ENCODE measurements at places on chromosomes 6 and 20. TPM values are rescaled to one million over a fixed set of nuclear protein-coding genes. Genes with fewer than 3 reads are reported as not detected.

DEFB116 gene
- polyA plus RNA-seq: not detected

HCK gene
- 4.0 TPM for polyA plus RNA-seq

PPP1R14C gene
- 0.38 TPM for polyA plus RNA-seq

GPX5 gene
- not detected for polyA plus RNA-seq

VGLL2 gene
- not detected for polyA plus RNA-seq

PGC gene
- polyA plus RNA-seq: 1.1 TPM

OLIG3 gene
- polyA plus RNA-seq: not detected

TRDN gene
- 0.03 TPM for polyA plus RNA-seq

BACH2 gene
- polyA plus RNA-seq: 0.63 TPM

SIGLEC1 gene
- 4.5 TPM for polyA plus RNA-seq

DEFB132 gene
- polyA plus RNA-seq: not detected

C6orf163 gene
- polyA plus RNA-seq: not detected

DNA sequence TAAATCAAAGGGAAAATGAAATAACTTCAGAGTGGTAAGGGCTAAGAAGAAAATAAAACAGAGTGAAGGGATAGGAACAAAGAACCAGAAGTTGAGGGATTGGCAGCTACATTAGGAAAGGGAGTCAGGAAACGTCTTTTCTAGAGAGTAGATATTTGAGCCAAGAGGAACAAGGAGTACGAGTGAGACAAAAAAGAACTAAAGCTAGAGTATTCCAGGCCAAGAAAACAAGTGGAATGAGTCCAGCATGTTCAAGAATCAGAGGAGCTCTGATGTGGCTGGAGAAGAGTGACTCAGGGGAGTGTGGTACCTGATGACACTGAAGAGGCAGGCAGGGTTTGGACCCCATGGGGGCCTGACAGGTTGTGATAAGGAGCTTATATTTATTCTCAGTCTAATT lies 66.3 kb downstream of the CEP162 start:
- no peak for DNase-seq
- no peak overlapping the region for H3K27ac ChIP-seq
- H3K27me3 ChIP-seq: no peaks in the 10 kb centered on the region
- H3K4me3 ChIP-seq: no peak overlapping the region
- H3K36me3 ChIP-seq: no peaks in the 10 kb centered on the region

DNA sequence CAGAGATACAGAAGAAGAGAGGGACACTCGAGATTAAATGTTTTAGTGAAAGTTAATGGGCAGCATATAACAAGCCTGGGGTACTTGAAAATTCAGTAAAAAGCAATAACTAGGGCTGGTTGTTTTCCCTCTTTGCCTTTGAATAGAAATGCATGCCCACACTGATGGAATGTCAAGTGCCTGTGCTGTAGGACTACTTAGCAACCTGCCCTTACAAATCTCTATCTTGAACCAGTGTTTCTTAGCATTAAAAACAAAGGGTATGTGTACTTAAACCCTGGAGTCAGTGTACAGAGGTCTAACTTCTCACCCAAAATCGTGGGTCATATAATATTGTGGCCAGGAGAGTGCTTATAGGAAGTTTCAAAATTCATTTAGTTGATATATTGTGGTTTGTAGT lies 37.1 kb downstream of the RNF144B start:
- no peaks in the 10 kb centered on the region for H3K27me3 ChIP-seq
- no peak overlapping the region for H3K4me3 ChIP-seq
- H3K36me3 ChIP-seq: no peaks in the 10 kb centered on the region
- H3K27ac ChIP-seq: no peak overlapping the region

GRCh38 chr6:161192636-161193411 lies 81.0 kb downstream of the AGPAT4 start:
- no peak for DNase-seq
- no peak overlapping the region for H3K27ac ChIP-seq
- H3K4me1 ChIP-seq: no peaks in the 10 kb centered on the region
- H3K4me3 ChIP-seq: no peak overlapping the region

- H3K4me3 ChIP-seq: no peak overlapping the region
- no peaks in the 10 kb centered on the region for H3K4me1 ChIP-seq
- H3K27ac ChIP-seq: no peak overlapping the region
- no peak for DNase-seq
- no peaks in the 10 kb centered on the region for H3K36me3 ChIP-seq
Measured at GRCh38 chr6:47319867-47320266, 10.2 kb upstream of the TNFRSF21 start.

GRCh38 chr20:53569606-53570307 lies 23.9 kb downstream of the ZNF217 start:
- H3K27ac ChIP-seq: no peak overlapping the region
- DNase-seq: no peak
- H3K36me3 ChIP-seq: no peaks in the 10 kb centered on the region
- no peaks in the 10 kb centered on the region for H3K27me3 ChIP-seq

DNA sequence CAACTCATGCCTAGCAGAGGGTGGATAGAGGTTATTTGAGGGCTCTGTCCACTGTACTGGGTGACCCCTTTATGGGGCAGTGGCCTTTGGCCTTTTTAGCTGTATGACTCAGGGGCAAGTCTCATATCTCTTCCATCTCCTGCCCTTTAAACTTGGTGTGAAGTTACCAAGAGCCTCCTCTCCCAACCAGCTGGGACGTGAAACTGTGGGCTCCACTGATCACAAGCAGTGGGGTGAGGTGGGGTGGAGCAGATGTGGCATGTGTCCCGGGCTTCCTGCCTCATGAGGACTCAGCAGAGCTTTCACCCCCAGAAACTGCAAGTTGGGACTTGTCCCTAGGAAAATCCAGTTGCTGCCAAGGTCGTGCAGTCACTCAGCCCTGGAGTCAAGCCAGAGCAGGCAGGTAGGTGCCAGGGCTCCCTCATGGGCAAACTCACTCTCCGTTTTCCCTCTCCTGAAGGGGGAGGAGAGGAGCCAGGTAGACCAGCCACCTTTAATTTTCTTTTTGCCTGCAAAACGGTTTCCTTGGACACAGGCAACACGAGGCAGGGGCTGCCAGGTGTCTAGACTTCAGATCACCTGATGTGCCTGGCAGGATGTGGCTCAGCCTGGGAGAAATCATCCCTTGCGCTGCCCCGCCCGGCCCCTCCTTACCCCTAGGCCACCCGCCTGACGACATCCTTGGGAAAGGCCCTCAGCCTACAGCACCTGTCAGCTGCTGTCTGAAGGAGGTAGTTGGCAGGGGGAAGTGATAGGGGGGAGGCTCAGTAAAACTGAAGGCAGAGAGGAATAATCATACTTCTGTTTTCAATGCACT lies 4.0 kb downstream of the CDKN1A start:
- no peaks in the 10 kb centered on the region for H3K27me3 ChIP-seq
- H3K4me1 ChIP-seq: no peaks in the 10 kb centered on the region
- H3K27ac ChIP-seq: no peak overlapping the region
- DNase-seq: no peak
- H3K4me3 ChIP-seq: no peak overlapping the region
- H3K36me3 ChIP-seq: peaks cover 3% of the 10 kb centered on the region

- H3K4me3 ChIP-seq: no peak overlapping the region
- no peaks in the 10 kb centered on the region for H3K36me3 ChIP-seq
- peaks cover 1% of the 10 kb centered on the region for H3K4me1 ChIP-seq
- no peaks in the 10 kb centered on the region for H3K27me3 ChIP-seq
- DNase-seq: no peak
- no peak overlapping the region for H3K27ac ChIP-seq
Measured at GRCh38 chr6:71499667-71500066, 211.1 kb downstream of the OGFRL1 start.

DNA sequence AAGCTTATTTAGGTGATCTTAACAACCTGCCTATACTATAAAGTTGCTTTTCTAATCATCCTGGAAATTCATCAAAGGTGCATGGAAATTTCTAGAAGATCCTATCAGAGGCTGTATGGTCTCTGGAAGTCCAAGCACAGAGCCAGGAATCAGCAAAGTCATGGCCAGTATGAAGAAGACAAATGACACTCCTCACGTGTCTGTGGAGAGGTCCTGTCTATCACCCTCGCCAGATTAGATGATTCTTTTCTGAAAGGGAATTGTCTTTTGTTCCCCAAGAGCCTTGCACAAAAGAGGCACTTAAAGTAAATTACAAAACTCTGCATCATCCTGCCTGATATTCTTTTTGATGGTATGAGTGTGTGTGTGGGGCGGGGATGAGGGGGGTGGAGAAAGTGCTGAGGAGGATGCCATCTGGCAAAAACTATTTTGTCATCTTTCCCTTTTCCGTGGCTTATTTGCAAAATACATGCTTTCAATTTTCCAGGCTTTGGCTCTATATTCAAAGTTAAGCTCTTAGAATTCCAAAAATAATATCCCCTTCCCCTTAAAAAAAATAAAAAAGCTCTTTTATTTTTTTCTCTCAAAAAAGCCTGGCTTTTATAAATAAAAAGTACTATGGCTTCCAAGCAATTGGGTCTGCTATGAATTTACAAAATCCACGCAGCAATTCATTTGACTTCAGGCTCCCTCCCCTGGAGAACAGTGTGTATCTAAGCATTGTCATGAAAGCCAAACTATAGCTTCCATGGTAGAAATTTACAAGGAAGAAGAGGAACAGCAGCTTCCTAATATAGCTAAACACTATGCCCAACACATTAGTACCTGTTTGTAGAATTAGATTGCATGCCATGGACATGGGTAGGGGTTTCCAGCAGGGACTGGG lies 185.2 kb upstream of the ARG1 start:
- H3K27me3 ChIP-seq: no peaks in the 10 kb centered on the region
- H3K4me1 ChIP-seq: no peaks in the 10 kb centered on the region
- H3K27ac ChIP-seq: no peak overlapping the region
- DNase-seq: no peak

DNA sequence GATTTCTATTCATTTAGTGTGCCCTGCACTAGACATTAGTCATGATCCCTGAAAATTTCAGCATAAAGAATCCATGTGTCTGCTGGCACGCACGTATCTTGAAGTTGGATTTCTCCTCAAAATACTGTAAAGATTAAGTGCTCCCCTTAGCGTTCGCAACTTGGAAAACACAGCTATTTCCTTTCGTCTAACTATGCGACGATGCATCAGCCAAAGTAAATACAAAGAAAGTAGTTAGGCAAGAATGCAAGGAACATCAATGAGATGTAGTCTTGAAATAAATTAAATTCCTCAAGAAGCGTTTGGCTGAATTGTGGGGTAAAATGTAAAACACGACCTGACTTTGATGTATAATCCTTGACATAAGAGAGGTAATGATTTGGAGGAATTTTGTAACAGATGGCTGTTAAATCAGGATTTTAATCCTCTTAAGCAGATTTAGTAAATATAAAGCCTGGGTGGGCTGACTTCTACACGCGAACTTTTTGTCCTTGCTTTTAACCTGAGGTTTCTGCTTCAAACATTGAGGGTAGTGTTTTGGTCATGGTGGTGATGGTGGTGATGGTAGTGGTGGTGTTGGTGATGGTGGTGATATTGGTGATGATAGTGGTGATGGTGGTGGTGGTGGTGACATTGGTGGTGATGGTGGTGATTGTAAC lies 88.2 kb downstream of the FOXF2 start:
- no peaks in the 10 kb centered on the region for H3K36me3 ChIP-seq
- no peak overlapping the region for H3K27ac ChIP-seq
- no peaks in the 10 kb centered on the region for H3K27me3 ChIP-seq
- no peak for DNase-seq
- no peaks in the 10 kb centered on the region for H3K4me1 ChIP-seq

DNA sequence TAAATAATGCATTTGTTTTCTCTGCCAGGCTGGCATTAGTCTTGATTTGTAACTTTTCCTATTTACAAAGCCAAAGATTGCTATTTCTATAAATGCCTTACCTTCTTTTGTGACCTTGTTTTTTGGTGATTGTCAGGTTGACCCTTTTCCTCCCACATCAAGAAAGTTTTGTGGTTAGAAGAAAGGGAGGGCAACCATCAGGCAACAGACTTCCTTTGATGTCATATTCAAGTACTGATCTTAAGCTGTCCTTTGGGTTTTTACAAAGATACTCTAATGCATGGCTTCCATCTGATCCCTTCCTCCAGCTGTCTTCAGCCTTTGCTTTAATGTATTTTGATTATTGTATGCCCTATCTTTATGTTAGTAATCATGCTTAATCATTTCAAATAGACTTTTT lies 23.9 kb downstream of the RNF217 start:
- no peaks in the 10 kb centered on the region for H3K4me1 ChIP-seq
- no peak overlapping the region for H3K4me3 ChIP-seq
- H3K36me3 ChIP-seq: no peaks in the 10 kb centered on the region
- H3K27ac ChIP-seq: no peak overlapping the region

GRCh38 chr6:107152638-107153430 lies 37.5 kb upstream of the BEND3 start:
- DNase-seq: no peak
- no peaks in the 10 kb centered on the region for H3K27me3 ChIP-seq
- no peak overlapping the region for H3K27ac ChIP-seq
- H3K4me1 ChIP-seq: no peaks in the 10 kb centered on the region

GRCh38 chr20:54061101-54061881 lies 9.1 kb downstream of the BCAS1 start:
- no peaks in the 10 kb centered on the region for H3K36me3 ChIP-seq
- H3K27ac ChIP-seq: no peak overlapping the region
- no peak for DNase-seq
- no peak overlapping the region for H3K4me3 ChIP-seq
- H3K27me3 ChIP-seq: no peaks in the 10 kb centered on the region
- H3K4me1 ChIP-seq: no peaks in the 10 kb centered on the region

DNA sequence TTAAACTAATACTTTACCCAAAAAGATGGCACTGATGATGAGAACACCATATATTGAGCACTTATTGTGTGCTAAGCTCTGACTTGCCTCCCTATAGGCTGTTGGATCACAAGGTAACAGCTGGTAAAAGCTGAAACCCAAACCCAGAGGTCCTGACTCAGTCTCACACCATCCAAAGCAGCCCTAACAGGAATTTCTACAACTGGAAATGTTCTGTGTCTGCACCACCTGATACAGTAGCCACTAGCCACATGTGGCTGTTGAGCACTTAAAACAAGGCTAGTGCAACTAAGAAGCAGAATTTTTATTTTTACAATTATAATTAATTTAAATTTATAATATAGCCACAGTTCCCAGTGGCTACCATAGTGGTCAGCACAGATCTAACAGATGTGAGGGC lies 15.6 kb upstream of the MATN4 start:
- no peaks in the 10 kb centered on the region for H3K27me3 ChIP-seq
- H3K27ac ChIP-seq: no peak overlapping the region
- no peak overlapping the region for H3K4me3 ChIP-seq
- H3K36me3 ChIP-seq: peaks cover 5% of the 10 kb centered on the region

GRCh38 chr6:166317261-166318212 lies 9.3 kb upstream of the PRR18 start:
- peaks cover 5% of the 10 kb centered on the region for H3K36me3 ChIP-seq
- no peak for DNase-seq
- no peak overlapping the region for H3K4me3 ChIP-seq
- no peaks in the 10 kb centered on the region for H3K4me1 ChIP-seq
- no peak overlapping the region for H3K27ac ChIP-seq
- H3K27me3 ChIP-seq: no peaks in the 10 kb centered on the region

- peaks cover 2% of the 10 kb centered on the region for H3K27me3 ChIP-seq
- H3K36me3 ChIP-seq: no peaks in the 10 kb centered on the region
- no peaks in the 10 kb centered on the region for H3K4me1 ChIP-seq
Measured at GRCh38 chr6:165661664-165662025, 1.4 kb downstream of the PDE10A start.

- H3K36me3 ChIP-seq: no peaks in the 10 kb centered on the region
- no peaks in the 10 kb centered on the region for H3K4me1 ChIP-seq
- no peak for DNase-seq
Measured at GRCh38 chr6:41732149-41732548, 3.3 kb downstream of the TFEB start.

GRCh38 chr6:163301726-163302635 lies 112.5 kb upstream of the QKI start:
- DNase-seq: no peak
- no peaks in the 10 kb centered on the region for H3K36me3 ChIP-seq
- no peak overlapping the region for H3K4me3 ChIP-seq
- no peak overlapping the region for H3K27ac ChIP-seq
- no peaks in the 10 kb centered on the region for H3K27me3 ChIP-seq
